Activated T-cell treated with anti-CD3 and anti-CD28 coated beads for 48 hours (primary cell): ENCODE measurements at places on chromosomes 6 and 20.
A peak's percentile ranks its signal among the peaks of the same experiment; 100 is the strongest.

DNA sequence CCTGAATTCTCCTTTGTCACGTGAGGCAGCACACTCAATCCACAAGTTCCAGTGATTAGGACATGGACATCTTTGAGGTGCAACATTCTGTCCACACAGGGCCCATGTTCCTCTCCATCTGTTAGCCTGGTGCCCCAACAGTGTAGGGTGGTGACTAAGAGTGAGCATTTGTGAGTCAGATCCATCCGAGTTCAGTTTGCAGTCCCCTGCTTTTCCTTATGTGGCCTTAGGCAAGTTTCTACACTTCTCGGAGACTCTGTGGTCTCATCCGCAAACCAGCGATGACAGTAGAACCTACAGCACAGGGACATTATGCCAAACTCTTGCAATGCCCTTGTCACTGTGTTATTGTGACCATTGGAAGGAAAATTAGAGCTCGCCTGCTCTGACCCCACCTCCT is 178.7 kb upstream of the CDH4 start:
- no peak for DNase-seq

DNA sequence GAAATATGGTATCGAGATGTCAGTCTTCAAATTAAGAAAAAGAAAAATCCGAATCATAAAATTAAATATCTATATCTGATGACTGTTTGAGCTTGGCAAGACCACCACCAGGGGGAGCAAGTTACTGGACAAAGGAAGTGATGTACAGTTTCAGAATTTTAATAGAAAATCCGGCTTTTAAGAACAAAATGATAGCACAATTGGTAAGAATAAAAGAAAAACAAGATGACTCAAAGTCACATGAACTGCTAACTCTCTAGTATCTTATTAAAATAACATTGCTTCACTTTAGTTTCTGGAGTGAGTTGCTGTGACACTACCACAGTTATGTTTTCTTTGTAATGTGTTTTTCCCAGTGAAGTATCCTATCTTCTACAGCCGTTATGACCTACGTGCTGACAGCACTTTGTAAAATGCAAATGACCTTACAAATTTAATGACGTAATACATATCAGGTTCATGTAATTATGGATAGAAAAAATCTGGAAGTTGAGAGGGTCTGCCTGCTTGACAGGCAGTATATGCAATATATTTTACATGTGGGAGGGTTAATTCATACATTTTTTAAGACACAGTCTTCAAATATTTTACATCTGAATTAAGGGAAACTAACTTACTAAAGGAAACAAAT is 405.3 kb upstream of the HS3ST5 start:
- peak; percentile 2 for DNase-seq

- no peak for DNase-seq
These were observed 110.9 kb downstream of the GFRAL start for GRCh38 chr6:55438203-55438602.

- DNase-seq, result no peak
These were observed 25.1 kb upstream of the TRIM26 start for GRCh38 chr6:30238178-30238795.

DNA sequence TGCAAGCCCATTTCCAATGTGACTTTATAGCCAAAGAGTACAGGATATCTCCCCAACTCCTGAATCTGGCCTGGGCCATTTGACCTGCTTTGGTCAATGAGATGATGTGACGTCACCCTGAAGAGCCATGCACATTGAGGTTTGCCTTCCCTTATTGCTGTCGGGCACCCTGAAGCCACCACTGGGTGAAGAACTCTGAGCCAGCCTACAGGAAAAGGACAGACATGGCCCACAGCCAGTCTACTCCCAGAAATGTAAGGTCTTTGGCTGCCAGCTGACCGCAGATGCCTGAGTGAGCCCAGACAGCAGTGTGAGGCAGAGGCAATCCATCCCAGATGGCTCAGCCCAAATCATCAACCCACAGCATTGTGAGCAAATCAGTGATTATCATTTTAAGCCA is 3.7 kb upstream of the SYNDIG1 start:
- no peak for DNase-seq

DNA sequence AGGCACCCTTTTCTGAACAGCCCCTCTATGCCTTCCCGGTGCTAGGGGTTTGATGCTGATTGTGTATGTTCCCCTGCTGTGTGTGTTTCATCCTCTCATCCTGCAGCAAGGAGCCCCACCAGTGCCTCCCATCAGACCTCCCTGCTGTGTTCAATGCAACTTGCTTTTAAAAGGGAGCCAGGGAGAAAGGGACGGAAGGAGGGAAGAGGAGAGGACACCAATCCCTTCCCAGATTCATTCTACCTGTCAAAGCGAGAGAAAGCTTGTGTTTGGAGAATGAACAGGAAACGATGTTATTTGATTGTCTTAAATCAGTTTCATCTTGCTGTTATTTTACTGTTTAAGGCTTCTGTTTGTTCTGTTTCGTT is 259.2 kb downstream of the ADGB start:
- DNase-seq, result no peak
